Amygdala (tissue), 56 donors: ENCODE measurements at places on chromosomes 13 and 19.

- no peak for DNase-seq
Measured at GRCh38 chr13:66680031-66680430, 550.1 kb downstream of the PCDH9 start.

GRCh38 chr13:78659732-78660494, 958 bp upstream of the OBI1 start:
- no peak for DNase-seq

- peak; percentile 76 for DNase-seq
Measured at GRCh38 chr19:21835810-21836444, at the start of gene ZNF43. TSS of gene ZNF43 (minus strand) at chr19:21836182. CDS start at chr19:21836038, 144 bp downstream.

- DNase-seq = no peak
Measured at GRCh38 chr13:30943881-30944280, 11.4 kb downstream of the TEX26 start.

DNA sequence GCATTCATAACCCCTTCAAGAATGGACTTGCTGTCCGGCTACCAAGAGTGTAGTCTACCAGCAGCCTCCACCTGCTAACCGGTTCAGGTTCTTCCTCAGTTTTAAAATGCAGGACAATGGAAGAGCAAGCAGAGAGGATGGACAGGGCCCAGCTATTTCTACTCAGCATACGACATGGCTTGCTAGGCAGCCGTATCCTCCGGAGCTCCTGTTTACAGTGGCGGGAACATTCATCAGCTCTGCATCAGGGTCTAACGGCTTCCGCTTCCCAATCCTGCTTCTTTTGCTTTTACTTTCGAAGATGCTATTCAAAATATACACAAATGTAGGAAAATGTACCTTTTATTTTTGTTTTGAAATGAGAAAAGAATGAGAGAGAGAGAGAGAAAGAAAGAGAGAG, 118.5 kb downstream of the TRPC4 start:
- no peak for DNase-seq

GRCh38 chr13:112510002-112510780, 77.8 kb downstream of the TUBGCP3 start:
- peak; percentile 24 for DNase-seq

GRCh38 chr19:39913682-39914333, 20.6 kb downstream of the FCGBP start:
- DNase-seq = no peak

DNA sequence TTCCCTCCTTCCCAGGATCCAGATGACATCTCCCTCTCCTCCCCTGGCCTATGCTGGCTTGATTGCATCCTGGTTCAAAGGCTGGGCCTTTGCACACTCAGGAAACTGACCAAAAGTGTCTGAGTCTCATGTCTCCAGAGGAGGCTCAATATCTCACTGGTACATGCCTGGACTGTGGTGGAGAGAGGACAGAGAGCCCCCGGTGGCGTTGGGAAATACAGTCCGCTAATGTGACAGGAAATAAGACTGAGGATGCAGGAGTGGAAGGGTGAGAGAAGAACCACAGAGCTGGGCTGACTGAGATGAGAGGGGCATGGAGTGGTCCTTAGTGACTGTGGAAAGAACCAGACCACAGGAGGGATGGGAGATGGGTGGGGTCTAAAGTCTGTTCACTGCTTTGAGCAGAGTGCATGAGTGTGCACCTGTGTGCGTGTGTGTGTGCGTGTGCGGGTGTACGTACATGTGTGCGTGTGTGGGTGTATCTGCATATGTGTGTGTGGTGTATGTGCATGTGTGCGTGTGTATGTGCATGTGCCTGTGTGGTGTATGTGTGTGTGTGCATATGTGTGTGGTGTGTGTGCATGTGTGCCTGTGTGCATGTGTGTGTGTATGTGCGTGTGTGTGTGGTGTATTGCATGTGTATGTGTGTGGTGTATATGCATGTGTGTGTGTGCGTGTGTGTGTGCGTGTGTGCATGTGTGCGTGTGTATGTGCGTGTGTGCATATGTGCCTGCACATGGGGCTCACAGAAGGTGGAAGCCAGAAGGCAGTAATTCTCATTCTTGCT, 1.9 kb downstream of the SIGLEC5 start:
- DNase-seq = no peak

GRCh38 chr13:102852556-102852955, 6.7 kb downstream of the ERCC5 start:
- DNase-seq = no peak

GRCh38 chr13:76775088-76775740, 111.0 kb downstream of the KCTD12 start:
- DNase-seq = no peak

GRCh38 chr13:40158757-40159156, 503.3 kb downstream of the COG6 start:
- DNase-seq = no peak

GRCh38 chr19:4234862-4235201, 5.5 kb downstream of the EBI3 start:
- DNase-seq = no peak

GRCh38 chr13:50690006-50690405, 153.5 kb downstream of the DLEU7 start:
- DNase-seq = no peak
